ENCODE measurements at places on chromosomes 1 and 21.

DNA sequence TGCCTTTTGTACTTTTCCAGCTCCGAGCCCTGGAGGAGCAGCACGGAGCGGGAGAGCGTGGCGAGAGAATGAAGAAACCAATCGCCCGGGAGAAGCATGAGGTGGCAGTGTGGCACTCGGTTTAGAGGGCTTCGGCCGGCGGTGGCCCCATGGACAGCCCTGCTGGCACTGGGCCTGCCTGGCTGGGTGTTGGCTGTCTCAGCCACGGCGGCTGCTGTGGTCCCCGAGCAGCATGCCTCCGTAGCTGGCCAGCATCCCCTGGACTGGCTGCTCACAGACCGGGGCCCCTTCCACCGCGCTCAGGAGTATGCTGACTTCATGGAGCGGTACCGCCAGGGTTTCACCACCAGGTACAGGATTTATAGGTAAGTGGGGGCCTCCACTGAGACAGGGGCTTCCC lies 59.0 kb downstream of the BRINP2 start:
- no peak for DNase-seq

DNA sequence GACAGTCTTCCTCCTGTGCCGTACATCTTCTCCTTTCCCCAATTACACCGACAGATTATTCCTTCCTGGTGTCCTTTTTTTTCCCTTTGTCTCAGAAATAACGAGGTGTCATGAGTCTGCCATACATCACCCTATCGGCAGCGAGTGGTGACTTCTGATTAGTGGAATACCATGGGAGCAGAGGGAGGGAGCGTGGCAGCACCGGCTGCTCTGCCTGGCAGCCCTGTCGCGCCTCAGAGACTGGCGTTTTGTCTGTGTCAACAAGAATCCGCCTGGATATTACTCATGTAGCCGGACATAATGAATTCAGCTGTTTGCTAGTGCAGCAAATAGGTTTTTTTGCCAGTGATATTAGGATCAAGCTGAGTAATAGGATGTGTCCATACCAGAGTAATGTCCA lies 51.8 kb downstream of the UTP25 start:
- DNase-seq = no peak

- no peak for DNase-seq
Measured at GRCh38 chr21:37970548-37970947, 54.3 kb upstream of the KCNJ6 start.

- DNase-seq = no peak
Measured at GRCh38 chr21:42556476-42556875, 42.8 kb downstream of the SLC37A1 start.

- no peak for DNase-seq
Measured at GRCh38 chr1:84859866-84860265, 33.1 kb downstream of the LPAR3 start.

DNA sequence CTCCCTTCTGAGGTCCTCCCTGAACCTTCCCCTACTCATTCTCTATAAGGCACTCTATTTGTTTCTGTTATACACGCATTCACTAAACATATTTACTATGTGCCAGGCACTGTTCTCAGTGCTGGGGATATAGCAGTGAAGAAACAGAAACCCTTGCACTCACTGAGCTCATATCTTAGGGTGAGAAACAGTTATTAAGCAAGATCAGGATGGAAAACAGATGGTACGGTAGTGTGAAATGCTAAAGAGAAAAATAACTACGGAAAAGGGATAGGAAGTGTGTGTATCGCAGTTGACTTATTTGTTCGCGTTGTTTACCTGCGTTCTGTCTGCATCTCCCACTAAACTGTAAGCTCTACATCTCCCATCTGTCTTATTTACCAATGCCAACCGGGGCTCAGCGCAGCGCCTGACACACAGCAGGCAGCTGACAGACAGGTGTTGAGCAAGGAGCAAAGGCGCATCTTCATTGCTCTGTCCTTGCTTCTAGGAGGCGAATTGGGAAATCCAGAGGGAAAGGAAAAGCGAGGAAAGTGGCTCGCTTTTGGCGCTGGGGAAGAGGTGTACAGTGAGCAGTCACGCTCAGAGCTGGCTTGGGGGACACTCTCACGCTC lies 572 bp downstream of the CYB5RL start:
- no peak for DNase-seq

DNA sequence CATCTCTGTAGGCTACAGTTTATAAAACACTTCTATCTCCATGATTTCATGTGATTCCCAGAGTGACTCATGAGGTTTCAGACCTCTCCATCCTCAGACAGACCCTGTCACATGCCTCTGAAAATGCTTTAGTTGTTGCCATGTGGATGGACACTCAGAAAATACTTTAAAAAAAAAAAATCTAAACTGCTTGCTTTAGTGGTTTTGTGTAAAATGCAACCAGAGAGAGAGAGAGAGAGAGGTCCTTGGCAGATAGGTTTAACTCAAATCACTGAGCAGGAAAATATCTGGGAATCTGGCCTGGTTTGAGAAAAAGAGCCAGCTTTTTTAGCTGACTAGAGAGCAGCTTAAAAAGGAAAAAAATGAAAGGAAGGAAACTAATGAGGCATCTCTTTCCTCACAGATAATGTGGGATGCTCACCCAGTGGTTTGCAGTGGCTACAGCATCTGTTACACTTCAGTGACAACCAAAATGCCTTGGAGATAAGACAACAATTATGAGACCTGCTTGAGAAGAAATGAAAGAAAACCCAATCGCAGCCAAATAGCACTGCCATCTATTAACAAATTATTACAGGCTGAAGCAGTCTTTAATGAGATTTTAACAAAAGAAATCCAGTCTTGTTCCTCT lies 54.6 kb upstream of the SYT14 start:
- DNase-seq = no peak

DNA sequence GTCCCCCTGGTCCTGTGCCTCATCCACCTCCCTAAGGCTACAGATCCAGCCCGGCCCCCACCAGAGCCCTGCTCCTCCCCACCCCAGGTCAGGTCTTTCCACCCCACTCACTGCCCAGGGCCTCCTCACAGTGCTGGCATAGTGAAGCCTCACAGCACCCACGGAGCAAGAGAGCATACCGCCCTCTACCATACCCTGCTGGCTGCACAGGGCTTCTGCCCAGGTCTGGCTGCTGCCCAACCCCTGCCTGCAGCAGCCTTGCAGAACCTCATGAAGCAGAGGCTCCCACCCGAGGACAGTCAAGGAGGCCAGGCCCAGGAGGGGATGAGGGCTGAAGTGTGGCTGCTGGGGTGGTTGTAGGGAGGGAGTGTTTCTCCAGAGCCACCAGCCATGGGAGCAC lies 19.7 kb upstream of the ARF1 start:
- no peak for DNase-seq

- no peak for DNase-seq
Measured at GRCh38 chr1:56477164-56478111, 101.9 kb downstream of the PLPP3 start.

GRCh38 chr1:116697548-116698243 lies 30.2 kb upstream of the IGSF3 start:
- no peak for DNase-seq

GRCh38 chr1:44275991-44276405 lies 62.7 kb downstream of the DMAP1 start:
- DNase-seq = no peak

DNA sequence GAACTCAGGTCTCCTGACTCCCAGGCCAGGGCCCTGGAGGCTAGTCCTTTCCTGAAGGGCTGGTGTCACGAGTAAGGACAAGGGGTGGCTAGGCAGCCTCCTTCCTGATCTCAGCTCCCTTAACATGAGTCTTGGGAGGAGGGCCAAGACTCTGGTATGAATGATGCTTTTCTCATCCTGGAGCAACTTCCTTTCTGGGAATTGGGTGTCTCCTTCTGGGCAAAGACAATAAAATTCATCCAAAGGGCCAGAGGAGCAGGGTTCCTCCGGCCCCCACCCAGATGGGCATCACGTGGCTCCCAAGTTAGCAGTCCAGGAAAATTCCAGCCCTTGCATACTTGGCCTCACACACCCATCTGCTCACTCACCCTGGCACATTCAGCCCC lies at the start of gene FAM167B:
TSS of gene FAM167B (plus strand) at position 335 of the 386 bp plus-strand sequence. CDS start 200 bp downstream, outside the sequence.
- no peak for DNase-seq

GRCh38 chr21:17688912-17689874 lies 76.5 kb upstream of the BTG3 start:
- peak; percentile 28 for DNase-seq

DNA sequence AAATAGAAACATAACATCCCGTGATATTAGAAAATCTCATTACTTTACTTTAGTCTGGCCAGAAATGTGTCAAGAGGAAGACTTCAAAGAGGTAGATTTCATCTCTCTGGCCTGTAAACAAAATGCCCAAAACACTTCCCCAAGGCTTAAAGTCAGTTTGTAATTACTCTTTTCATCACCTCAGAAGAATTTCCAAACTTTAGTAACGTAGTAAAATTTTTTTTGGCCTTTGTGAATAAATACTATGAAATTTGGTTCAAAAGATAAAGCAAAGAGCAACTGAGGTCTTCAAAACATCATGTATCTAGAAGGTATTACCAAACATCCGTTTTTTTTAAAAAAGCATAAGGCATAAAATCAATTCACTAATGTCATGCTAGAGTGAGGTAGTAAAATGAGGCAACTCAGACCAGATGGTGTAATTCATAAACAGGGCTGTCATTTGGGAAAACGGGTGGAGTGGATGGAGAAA lies 51.4 kb downstream of the LEPR start:
- no peak for DNase-seq

DNA sequence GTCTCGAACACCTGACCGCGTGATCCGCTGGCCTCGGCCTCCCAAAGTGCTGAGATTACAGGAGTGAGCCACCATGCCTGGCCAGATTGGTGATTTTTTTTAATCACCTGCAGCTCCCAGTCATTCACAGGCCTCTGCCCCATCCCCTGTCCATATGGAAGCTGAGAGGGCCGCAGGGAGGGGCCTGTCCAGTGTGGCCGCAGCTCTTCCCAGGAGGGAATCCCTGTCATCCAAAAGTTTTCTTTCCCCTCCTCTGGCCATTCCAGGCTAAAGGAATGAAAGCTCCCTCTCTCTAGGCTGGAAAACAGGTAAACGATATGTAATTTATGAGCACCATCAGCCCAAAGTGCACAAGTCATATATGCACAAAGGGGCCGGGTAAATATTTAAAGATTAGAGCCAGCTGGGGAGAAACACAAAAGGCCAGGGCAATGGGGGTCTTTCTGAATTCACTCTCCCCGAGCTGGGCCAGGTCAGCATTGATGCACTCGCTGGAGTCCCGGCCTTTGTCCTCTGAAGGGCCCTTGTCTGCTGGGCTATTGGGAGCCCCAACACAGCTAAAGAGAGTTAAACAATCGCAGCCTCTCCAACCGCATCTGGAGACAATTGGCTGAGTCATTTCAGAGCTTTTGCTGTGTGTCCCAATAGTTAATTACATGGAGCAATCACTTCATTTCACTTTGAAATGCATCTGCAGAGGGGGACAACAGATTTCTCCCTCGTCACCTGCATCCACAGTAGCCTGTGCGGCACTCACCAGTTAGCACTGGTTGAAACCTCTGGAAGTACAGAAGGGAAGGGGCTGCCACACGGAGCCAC lies 3.8 kb upstream of the HES3 start:
- DNase-seq = no peak

GRCh38 chr1:18957136-18957521 lies 653 bp upstream of the IFFO2 start:
- DNase-seq = no peak

GRCh38 chr1:170700842-170701615 lies 37.1 kb downstream of the PRRX1 start:
- DNase-seq = no peak

DNA sequence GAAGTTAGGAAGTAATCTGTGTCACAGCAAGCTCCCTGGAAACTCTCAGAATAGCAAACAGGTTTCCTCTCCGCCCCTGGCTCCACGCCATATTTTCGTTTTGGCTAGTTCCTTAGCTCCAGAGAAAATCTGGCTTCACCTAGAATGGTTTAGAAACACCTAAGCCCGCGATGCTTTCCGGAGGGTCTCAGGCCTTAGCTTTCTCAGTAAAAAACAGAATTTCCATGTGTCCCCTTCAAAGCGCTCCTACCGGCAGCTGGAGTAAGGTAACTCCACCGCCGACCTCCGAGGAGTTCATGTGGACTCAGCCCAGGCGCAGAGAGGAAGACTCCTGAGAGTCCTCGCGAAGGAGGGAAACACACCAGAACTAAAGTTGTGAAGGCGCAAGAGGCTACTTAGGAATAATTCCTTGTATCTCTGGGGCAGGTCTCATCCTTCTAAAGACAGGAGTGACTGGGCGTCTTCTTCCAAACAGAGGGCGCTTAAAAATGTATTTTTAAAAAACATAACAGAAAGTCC lies 406 bp downstream of the KIAA0040 start:
- peak; percentile 27 for DNase-seq

- no peak for DNase-seq
Measured at GRCh38 chr1:24535778-24536177, 20.1 kb upstream of the NCMAP start.

DNA sequence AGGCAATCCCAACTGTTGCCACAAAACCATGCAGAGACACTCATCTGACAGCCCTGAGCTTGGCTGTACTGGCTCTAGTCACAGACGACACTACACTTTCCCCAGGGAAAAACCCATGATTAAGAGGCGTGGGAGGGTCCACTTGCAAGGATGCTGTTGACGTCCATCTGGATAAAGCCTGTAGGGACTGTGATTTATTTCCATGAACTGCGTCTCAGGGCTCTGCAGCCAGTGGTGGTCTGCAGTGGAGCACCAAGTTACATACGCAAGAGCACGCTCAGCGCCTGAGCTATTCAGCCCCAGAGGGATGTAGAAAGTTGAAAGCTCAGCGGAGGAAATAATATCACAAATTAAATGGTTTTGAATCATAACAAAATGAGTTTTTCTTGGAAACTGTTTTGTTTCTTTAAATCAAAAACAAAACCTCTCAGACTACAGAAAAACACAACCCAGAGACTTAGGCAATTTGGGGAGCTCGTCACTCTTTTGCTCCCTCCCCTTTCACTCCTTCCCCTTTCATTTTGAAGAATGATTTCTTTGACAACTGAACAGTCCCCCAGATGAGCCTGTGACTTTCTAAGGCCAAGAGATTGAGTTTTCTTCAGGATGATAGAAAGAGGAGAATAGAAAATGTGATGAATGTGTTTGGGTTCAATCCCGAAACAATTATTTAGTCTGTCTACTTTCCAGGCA lies 71.2 kb downstream of the NGF start:
- no peak for DNase-seq

- DNase-seq = no peak
Measured at GRCh38 chr1:234980291-234980644, 148.4 kb downstream of the TOMM20 start.

- no peak for DNase-seq
Measured at GRCh38 chr1:203477748-203478147, 2.1 kb downstream of the PRELP start.

DNA sequence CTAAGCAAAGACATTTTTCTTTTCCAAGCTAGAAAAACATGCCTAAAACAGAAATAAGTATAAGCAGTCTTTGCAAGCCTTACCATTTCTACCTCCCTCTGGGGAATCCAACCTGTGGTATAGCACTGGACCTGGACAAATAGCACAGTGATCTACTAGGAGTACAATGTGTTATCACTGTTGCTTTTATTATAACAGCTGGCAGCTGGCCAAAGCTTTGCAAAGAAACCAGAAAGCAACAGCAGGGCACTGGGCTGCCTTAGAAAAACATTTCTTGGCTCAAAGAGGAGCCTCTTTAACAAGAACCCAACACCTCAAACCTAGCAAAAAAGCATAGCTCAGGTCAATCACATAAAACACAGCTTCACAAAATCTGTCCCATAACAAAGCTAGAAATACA lies 294.5 kb upstream of the GREM2 start:
- DNase-seq = no peak

Measured in stimulated activated CD4-positive, alpha-beta T cell treated with anti-CD3 and anti-CD28 coated beads, Interleukin-12 subunit alpha, Interleukin-12 subunit beta, amount 100 ng/mL, for 24 hours (primary cell).